ENCODE measurements at places on chromosomes 6 and 20. TPM values are rescaled to one million over a fixed set of nuclear protein-coding genes. Genes with fewer than 3 reads are reported as not detected.

Gene OSTM1
- total RNA-seq = 15.3 TPM

Gene PBOV1
- 1.9 TPM for total RNA-seq

Gene RGS17
- total RNA-seq = 15.7 TPM

Gene ERVFRD-1
- total RNA-seq = 4.5 TPM

All from motor neuron (in vitro differentiated cells).